ENCODE measurements at places on chromosomes 7 and 10. TPM values are rescaled to one million over a fixed set of nuclear protein-coding genes. Genes with fewer than 3 reads are reported as not detected.
A peak's percentile ranks its signal among the peaks of the same experiment; 100 is the strongest.

Gene SLC39A12
- 0.54 TPM for total RNA-seq

Gene ATOH7
- 1.5 TPM for total RNA-seq

Gene ALDH18A1
- total RNA-seq = 36.3 TPM

- peak; percentile 78 for DNase-seq
Observed at GRCh38 chr10:92240289-92241157, 50.4 kb downstream of the CPEB3 start.

- DNase-seq = no peak
Observed at GRCh38 chr10:34906067-34906965, 91.2 kb upstream of the PARD3 start.

GRCh38 chr10:18665815-18666558 lies 6.8 kb downstream of the ARL5B start:
- DNase-seq = no peak

GRCh38 chr10:6074489-6075301 lies 12.5 kb upstream of the IL2RA start:
- DNase-seq = no peak

GRCh38 chr7:14507617-14508016 lies 394.9 kb downstream of the DGKB start:
- DNase-seq = peak; percentile 64

DNA sequence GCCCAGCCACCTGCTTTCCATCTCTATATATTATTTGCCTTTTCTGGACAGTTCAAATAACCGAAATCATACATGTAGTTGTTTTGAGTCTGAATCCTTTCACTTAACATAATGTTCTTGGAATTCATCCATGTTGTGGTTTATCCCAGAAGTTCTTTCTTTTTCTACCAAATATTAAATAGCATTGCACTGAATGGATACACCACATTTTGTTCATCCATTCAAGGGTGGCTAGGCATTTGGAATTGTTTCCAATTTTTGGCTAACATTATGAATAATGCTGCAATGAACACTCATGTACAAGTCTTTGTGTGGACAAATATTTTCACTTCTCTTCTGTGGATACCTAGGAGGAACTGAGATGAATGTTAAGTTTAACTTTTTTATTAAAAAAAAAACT lies 18.0 kb downstream of the DNAJC1 start:
- DNase-seq = no peak

Data from cerebellum (tissue), 4 donors.